Panc1 (cell line): ENCODE measurements at places on chromosomes 11 and 22.

GRCh38 chr11:106014620-106015019 is 7.4 kb downstream of the MSANTD4 start:
- DNase-seq, result no peak
- H3K4me3 ChIP-seq, result no peak overlapping the region
- no peaks in the 10 kb centered on the region for H3K27me3 ChIP-seq

- no peaks in the 10 kb centered on the region for H3K4me1 ChIP-seq
- no peak for DNase-seq
- no peaks in the 10 kb centered on the region for H3K27me3 ChIP-seq
- H3K27ac ChIP-seq, result no peak overlapping the region
- H3K36me3 ChIP-seq, result no peaks in the 10 kb centered on the region
- no peak overlapping the region for H3K4me3 ChIP-seq
These were observed 906.9 kb downstream of the BRD1 start for GRCh38 chr22:48920776-48921241.

GRCh38 chr11:98600786-98601773 is 419.7 kb upstream of the CNTN5 start:
- no peaks in the 10 kb centered on the region for H3K36me3 ChIP-seq
- no peak overlapping the region for H3K4me3 ChIP-seq
- H3K27ac ChIP-seq, result no peak overlapping the region

GRCh38 chr11:72962084-72962483 is 147.9 kb downstream of the ATG16L2 start:
- no peak overlapping the region; the same call in 1 of the 2 replicates for H3K27ac ChIP-seq
- no peak for DNase-seq
- H3K27me3 ChIP-seq, result no peaks in the 10 kb centered on the region
- H3K4me1 ChIP-seq, result no peaks in the 10 kb centered on the region
- no peaks in the 10 kb centered on the region for H3K36me3 ChIP-seq

GRCh38 chr22:27772081-27772983 is 29.2 kb downstream of the MN1 start:
- no peaks in the 10 kb centered on the region for H3K27me3 ChIP-seq
- H3K4me1 ChIP-seq, result no peaks in the 10 kb centered on the region
- no peak for DNase-seq
- H3K36me3 ChIP-seq, result no peaks in the 10 kb centered on the region
- no peak overlapping the region for H3K27ac ChIP-seq

DNA sequence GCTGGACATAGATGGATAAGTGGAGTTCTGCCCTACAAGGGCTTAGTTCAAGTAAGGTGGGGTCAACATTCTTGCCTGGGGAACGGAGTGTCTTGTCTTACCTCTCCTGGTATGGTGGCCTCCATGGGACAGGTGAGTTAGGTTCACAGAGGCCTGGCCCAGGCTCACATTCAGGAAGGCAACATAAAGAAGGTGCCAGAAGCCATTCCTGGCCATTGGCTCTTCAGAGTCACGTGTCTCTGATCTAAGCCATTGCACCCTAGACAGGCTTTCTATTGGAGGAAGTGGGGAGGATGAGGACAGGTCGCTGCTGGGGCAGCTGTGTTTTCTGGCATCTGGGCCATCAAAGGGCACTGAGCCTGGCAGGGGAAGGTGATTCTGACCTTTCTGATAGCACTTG is 14.8 kb downstream of the LMO2 start:
- H3K27me3 ChIP-seq, result peaks cover 26% of the 10 kb centered on the region
- no peak overlapping the region for H3K27ac ChIP-seq
- no peaks in the 10 kb centered on the region for H3K36me3 ChIP-seq
- no peaks in the 10 kb centered on the region for H3K4me1 ChIP-seq

DNA sequence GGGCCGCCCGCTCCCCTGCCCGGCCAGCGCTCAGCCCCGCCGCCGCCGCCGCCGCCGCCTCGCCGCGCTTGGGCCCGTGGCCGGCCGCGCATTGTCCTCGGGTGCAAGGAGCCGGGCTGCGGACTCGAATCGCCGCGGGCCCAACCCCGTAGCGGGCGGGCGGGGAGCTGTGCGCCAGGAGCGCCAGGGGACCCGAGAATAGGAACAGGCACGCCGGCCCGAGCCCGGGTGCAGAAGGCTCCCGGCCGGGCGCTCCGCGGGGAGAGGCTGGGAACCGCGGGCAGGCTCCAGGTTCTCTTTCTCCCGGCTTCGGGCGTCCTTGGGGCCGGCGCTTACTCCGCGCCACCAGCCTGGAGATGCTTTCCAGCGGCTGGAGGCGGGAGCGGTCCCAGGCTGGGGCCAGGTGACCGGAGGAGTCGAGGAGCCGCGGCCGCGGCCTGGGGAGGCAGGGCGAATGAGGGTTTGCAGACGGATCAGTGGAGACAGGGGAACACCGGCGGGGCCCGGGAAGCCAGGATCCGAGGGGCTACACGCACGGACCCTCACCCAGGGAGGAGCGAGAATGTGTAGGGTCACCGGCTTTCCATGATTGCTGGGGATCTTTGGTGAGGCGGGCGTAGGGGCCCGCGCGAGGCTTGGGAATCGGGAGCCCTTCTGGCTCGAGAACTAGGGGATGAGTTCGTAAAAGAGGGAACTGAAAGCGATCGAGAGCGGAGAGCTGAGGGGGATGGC is 726 bp downstream of the PKNOX2 start:
- no peak for DNase-seq
- H3K4me1 ChIP-seq, result no peaks in the 10 kb centered on the region
- H3K27me3 ChIP-seq, result peaks cover 10% of the 10 kb centered on the region
- peak overlapping the region; percentile 44 for H3K4me3 ChIP-seq
